HuH-7 (cell line): ENCODE measurements at places on chromosomes 3 and 15.

DNA sequence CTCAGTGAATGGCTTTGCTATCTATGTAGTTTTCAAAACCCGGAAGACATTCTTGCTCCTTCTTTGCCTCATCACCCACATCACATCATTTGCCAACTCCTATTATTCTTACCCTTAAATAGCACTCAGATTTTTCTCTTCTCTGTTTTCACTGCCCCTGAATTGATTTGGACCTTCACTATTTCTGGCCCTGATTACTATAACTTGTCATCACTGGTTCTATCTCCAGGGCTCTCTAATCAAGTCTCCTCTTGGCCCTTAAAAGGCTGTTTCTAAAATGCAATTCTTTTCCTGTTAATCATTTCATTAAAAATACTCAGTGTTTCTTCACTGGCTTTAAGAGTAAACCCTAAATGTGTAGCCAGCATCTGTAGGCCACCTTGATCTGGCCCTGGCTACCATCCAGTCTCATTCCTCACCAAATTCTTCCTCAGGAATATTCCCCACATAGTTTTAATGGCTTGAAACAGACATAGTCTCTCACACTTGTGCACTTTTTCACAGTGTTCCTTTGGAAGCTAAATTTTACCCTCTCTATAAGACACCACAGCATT is 437.1 kb upstream of the CBLB start:
- no peak for DNase-seq

- peak; percentile 52 for DNase-seq
These were observed 28.5 kb upstream of the CMSS1 start for GRCh38 chr3:99789011-99789721.

DNA sequence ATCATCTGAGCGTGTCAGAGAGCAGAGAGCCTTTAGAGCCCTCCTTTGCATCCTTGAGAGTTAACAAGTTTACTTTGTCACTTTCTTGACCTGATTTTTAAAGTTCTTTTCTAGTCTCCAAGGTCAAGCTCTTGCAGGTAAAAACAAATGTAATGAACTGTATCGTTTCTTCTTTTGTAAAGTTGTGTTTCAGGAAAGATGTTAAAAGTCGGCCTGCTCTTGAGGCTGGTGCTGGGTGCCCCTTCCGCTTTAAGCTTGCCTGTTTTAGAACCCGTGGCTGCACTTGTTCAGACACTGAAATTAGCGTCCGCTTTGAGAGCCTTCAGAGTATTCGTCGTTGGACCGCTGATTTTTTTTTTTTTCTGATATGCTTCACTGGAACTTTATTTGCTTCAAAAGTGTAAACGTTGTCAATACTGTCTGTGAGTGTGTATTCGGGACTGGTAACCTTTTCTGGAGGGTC is 52.6 kb upstream of the ULK4 start:
- DNase-seq, result no peak

DNA sequence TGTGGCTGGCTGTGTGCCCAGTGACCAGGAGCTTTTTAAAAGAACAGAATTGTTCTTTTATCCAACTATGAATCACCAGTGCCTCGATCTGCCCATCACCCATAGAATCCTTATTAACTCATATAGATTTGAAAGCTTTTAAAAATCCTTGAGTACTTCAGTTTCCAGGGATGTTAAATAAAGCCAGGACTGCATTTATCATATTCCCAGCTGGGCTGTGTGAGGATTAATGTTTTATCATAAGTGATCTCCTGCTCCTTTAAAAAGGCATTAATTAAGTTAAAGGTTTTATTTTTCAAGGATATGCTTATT is 234.0 kb downstream of the MYRIP start:
- DNase-seq, result no peak

DNA sequence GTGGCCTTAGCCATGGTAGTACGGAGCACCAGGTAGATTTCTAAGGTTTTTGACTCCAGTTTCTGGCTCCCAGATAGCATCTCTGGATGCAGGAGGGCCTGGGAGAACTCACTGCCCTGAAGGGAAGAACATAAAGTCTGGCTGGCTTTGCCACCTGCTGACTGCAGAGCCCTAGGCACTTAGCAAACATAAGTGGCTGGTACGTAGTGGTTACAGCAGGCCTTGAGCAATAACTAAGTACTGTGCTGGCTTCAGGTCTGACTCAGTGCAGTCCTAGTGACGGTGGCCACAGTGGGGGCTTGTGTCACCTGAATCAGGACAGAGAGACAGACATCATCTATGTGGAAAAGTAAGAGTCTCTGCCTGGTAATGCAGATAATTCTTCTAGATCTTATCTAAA is 871.1 kb downstream of the PDCD6IP start:
- no peak for DNase-seq

GRCh38 chr15:55133972-55134371 is 62.8 kb downstream of the RSL24D1 start:
- DNase-seq, result no peak

- no peak for DNase-seq
These were observed 42.2 kb downstream of the DMXL2 start for GRCh38 chr15:51580385-51580784.

GRCh38 chr15:75143738-75144334 is 57.8 kb upstream of the C15orf39 start:
- DNase-seq, result no peak
